ENCODE measurements at places on chromosomes 1 and 21.

DNA sequence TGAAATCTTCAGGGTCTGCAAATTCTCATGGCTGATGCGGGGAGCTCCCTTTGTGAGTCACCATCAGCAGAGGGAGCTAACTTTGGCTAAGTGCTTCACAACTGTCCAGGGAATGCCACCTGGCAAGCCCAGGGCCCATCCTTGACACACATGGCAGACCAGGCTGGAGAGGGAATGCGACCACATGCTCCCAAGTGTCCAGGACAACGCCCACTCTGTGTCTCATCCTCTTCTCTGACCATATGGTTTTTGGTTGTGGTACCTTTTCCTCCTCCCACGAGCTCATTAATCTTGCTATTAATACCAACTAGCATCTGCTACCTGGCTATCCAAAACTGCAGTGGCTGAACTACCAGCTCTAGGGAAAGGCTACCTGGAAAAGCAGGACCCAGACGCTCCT, 37.1 kb upstream of the CLSTN1 start:
- no peak for DNase-seq

- no peak for DNase-seq
These were observed 104.7 kb downstream of the DAB1 start for GRCh38 chr1:57319165-57319564.

GRCh38 chr1:54809496-54810074, 8.5 kb upstream of the TTC22 start:
- no peak for DNase-seq

DNA sequence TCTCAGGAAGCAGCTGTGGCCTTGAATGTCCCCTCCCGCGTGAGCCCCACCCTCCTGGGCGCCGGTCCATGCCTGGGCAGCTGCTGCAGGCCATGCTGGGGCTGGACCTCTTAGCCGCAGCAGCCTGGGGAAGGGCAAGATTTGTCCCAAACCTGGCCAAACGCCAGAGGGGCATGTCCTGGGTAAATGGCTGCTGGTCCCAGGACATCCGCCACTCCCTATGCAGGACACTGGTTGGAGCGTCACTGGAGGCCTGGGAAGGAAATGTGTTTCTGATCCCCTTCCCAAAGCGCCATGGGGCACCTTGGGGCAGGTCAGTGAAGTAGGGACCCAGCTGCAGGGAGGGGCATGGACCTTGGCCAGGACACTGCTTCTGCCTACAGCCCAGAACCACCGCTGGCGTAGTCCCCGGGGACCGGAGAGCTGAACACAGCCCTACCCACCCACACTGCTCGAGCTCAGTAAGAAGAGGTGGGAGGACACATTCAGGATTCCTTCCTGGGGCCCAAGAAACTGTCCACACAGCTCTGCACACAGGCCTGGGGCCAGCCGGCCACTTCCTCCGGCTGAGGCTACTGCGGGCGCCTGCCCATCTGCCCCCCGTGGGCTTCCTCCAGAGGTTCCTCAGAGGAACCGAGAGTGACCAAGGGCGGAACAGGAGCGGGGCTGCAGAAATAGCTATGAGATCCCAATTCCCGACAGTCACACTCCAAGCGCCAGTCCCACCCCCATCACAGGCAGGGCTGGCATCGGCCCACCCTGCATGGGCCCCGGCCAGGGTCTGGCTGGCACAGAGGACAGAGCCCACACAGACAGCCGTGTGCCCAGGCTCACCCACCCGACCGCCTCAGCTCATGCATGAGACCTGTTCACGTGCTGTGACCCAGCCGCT, 10.8 kb upstream of the PLEKHG5 start:
- no peak for DNase-seq

DNA sequence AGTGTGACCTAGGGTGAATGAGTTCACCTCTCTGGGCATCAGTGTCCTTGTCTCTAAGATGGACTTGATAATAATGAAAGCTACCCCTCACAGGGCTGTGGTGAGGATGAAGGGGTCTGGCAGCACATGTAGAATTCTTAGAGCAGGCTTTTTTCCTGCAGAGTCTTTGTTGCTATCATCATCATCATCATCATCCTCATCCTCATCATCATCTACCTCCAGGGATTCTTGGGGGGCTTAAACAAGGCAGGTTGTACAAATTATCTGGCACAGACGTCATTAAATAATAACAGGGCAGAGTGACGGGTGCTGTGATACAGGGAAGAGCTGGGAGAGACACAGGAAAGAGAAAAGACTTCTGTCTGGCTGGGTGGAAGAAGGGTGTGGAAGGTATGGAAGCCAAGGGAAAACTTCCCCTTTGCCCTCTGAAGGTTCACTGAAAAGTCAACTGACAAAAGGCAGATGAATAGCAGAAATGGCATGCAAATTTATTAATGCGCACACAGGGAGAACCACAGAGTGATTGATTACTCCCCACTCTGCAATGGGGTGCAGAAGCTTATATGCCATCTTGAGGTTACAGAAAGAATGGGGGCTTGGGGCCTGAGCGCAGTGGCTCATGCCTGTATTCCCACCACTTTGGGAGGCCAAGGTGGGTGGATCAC, 17.0 kb upstream of the SLC2A1 start:
- DNase-seq, result no peak

DNA sequence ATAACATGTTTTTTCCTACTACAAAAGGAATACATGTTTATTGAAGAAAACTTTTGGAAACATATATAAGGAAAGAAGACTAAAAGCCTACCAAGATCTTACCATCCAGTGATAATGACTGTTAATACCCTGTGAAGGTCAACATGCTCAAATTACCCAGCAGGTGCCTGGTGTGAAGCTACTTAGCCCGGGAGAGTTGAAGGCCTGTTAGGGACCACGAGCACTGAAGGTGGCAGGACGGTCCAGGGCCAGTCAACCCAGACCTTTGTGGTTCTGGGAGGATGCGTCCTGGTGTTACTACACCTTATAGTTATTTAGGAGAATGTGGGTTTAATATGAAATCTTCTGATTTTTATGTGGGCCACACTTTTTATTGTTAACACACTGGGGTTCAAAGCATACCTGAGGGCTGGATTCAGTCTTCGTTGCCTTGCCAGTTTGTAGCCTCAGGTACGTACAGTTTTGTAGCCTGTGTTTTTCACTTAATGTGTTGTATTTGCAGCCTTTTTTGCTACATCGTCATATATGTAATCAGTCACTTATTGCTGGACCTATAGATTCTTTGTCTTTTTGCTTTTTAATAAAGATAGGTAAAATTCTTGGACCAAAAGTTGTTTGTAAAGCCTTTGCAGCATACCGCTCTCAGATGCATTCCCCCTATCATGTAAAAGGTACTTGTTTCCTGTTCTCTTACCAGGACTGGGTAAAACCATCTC, 9.8 kb downstream of the ITSN1 start:
- DNase-seq, result no peak

- DNase-seq, result no peak
These were observed 47.2 kb upstream of the ST6GALNAC3 start for GRCh38 chr1:76027341-76027740.

DNA sequence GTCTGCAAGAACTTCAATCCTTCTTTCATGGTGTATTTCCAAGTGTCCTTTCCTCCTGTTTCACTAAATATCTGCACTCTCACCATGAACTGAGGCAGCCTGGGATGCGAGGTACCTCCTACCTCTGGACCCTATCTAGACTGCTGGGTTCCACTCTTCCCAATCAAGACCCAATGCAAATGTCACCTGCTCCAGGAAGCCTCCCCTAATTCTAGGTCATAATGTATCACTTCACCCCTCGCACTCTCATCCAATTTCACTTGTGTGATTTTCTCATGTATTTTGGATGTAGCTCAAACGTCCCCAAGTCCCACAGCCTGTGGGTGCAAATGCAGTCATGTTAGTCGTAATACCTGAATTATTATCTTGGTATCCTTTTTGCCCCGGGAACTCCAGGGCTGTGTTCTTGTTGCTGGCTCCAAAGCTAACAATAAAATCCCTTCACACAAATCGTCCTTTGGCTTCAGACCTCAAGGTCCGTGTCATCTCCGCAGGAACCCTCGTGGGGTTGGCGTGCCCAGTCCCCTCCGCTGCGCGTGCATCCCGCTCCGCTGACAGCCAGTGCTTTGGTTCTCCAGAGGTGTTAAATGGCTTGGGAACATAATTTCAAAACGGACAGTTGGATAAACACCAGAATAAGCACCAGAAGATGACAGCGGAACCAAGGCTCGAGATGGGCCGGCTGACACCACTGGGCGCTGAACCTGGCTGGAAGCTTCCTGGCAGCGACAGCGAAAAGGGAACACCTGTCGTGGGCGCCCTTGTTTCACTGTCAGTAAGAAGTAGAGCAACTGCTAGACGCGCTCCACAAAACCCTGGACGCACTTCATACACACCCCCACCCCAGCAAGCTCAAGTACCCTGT, 1.0 kb upstream of the BACH1 start:
- DNase-seq, result no peak

Measured in activated naive CD4-positive, alpha-beta T cell treated with anti-CD3 and anti-CD28 coated beads, Interleukin-2, amount 50 U/mL, for 16 hours (primary cell).